Right forelimb (tissue), 1 donor: ENCODE measurements at places on chromosomes 5 and 9.
A peak's percentile ranks its signal among the peaks of the same experiment; 100 is the strongest.

DNA sequence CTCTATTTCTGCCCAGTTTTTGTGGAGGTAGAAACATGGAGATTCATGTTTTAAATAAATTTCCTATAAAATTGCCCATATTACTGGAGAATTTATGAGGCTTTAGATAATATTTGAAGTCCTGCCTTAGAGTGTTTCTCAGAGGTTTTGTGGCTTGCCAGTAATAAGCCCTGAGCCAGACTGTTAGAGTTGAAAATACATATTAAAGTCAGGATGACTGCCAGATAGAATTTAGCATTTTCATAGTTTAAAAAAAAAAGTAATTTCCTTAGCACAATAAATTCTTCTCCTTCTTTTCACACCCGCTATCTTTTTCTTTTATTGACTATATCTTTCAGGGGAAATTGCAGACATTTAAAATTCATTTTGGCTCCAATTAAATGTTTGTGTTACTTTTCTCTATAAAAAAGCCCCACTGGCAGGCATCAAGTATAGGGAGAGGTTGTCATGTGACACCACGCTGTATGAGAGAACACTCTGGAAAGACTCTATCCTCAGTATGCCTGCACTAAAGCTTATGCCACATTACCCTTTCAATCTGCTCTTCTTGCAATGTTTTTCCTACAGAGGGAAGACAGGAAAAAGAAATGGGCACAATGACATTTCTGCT is 135.2 kb downstream of the MPDZ start:
- DNase-seq, result no peak

- DNase-seq, result no peak
Measured at GRCh38 chr9:135802876-135803419, 101.0 kb downstream of the KCNT1 start.

DNA sequence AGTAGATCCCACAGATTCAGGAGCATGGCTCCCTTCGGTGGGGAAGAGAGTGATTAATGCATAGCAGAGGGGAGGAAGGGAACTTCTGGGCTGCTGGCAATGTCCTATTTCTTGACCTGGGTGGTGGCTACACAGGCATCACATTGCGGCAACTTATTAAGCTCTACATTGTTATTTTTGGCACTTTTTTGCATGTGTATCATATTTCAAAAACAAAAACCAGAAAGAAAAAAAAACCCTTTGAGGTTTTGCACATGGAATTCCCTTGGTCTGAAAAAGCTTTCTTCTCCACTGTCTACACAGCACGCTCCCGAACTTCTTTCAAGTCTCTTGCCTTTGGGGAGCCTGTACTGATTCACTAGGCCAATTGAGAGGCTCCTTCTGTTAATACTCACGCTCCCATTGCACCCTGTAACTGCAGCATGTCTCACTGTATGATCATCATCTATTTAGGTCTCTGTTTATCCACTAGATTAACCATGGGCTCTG is 25.1 kb downstream of the CEMIP2 start:
- DNase-seq, result no peak

- no peak for DNase-seq
Measured at GRCh38 chr5:156647034-156647451, 203.1 kb upstream of the PPP1R2B start.

DNA sequence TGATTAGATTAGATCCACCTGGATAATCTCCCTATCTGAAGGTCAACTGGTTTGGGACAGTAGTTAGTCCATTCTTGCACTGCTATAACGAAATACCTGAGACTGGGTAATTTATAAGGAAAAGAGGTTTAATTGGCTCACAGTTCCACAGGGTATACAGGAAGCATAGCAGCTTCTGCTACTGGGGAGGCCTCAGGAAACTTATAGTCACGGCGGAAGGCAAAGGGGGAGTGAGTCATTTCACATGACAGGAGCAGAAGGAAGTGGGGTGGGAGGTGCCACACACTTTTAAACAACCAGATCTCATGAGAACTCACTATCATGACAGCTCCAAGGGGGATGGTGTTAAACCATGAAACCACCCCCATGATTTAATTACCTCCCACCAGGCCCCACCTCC is 9.9 kb downstream of the C9orf40 start:
- no peak for DNase-seq

- no peak for DNase-seq
Measured at GRCh38 chr5:10262995-10263394, 12.9 kb downstream of the CCT5 start.

DNA sequence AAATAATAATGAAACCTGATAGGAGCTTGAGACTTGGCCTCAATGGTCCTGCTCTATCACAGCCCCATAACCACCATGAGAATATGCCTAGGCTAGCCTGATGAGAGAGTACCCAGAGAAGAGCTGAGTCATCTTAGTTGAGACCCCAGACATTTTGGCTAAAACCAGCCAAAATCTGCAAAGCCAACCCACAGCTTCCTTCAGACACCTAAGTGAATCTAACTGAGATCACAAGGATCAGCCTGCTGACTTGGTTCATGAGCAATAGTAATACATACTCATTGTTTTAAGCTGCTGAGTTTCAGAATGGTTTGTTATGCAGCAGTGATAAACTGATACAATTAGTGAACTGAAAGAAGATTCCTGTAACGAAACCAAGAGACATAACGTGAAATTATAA is 473.7 kb upstream of the PTGER4 start:
- no peak for DNase-seq

- no peak for DNase-seq
Measured at GRCh38 chr5:149264439-149265067, 7.1 kb upstream of the AFAP1L1 start.

DNA sequence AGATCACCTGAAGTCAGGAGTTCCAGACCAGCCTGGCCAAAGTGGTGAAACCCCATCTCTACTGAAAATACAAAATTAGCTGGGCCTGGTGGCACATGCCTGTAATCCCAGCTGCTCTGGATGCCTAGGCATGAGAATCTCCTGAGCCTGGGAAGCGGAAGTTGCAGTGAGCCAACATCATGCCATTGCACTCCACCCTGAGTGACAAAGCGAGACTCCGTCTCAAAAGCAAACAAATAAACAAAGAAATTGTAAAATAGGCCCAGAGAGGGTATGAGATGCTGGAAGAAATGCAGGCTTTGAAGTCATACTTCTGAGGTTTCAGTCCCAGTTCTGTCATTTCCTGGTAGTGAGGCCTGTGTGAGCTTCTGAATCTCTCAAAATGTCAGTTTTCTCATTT is 5.3 kb upstream of the ARHGEF37 start:
- no peak for DNase-seq

- DNase-seq, result no peak
Measured at GRCh38 chr9:110911659-110912418, 126.4 kb downstream of the LPAR1 start.

DNA sequence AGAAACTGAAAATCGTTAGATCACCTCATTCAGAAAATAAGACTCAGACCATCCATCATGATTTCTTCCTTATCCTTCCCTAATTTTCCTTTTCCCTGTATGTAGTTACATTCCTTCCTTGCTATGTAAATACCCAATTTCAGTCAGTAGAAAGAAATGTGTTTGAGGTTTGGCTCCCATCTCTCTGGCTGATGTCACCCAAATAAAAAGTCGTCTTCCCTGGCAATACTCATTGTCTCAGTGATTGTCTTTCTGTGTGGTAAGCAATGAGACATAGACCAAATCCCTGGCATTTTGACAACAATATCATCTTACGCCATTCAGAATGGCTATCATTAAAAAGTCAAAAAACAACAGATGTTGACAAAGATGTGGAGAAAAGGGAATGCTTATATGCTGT is 303.9 kb upstream of the EDIL3 start:
- no peak for DNase-seq

GRCh38 chr9:1429297-1429696 is 379.1 kb downstream of the DMRT2 start:
- DNase-seq, result peak; percentile 69

DNA sequence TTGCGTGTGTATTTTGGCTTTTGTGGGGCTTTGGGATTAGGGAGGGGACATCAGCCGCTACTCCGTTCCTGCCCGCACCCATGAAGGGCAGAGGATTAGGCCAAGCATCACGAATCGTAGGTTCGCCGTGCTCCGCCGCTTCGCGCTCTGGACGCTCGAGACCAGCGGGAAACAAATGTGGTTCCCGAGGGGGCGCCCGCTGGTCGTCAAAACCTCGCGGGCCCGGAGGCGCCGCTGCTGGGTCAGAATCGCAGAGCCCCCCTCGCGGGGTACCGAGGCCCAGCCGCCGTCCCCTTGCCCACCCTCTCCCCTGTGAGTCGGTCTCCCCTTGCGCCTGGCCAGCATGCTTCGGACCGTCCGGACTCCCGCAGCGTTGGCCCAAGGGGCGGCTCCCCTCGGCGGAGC is 2.3 kb upstream of the PAX5 start:
- DNase-seq, result no peak

GRCh38 chr9:71608825-71609447 is 159.4 kb downstream of the CEMIP2 start:
- no peak for DNase-seq

DNA sequence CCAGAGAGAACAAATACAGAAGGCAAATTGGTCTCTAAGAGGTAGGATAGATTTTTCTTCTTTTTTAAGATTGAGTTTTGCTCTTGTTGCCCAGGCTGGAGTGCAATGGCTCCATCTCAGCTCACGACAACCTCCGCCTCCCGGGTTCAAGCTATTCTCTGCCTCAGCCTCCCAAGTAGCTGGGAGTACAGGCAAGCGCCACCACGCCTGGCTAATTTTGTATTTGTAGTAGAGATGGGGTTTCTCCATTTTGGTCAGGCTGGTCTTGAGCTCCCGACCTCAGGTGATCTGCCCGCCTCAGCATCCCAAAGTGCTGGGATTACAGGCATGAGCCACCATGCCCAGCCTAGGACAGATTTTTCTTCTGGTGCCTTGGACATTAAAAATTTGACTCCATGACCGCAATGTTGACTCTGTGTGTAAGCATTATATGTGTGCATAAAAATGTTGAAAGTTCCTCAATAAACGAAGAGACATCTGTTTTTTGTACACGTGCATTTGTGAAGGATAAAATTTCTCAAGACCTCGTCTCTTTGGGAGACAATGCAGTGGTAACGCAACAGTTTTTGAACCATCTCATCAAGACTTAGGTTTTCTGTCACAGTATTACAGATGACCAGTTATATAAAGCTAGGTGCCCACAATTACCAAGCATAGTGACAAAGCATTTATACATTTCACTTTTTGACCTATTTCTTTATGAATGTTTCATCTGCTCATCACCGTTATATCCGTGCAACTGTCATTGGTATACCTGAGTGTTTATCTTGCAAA is 17.4 kb downstream of the VCP start:
- no peak for DNase-seq

DNA sequence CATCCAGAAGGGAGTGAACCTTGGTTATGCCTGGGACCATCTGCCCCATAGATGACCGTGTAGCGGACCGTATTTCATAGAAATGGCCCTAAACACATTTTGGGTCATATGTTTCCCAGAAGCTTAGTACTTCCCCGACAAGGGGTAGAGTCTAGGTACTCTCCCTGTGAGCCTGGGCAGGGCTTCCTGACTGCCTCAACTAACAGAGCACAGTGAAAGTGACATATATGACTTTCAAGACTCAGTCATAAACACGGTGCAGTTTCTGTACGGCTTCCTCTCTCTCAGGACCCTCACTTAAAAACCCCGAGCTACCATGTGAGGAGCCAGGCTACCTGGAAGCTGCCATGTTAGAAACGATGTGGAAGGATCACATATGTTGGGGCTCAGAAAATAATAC is 20.9 kb downstream of the C9orf57 start:
- DNase-seq, result no peak

GRCh38 chr9:128416014-128416413 is 4.6 kb upstream of the CERCAM start:
- DNase-seq, result no peak

- DNase-seq, result no peak
Measured at GRCh38 chr5:68332556-68332955, 117.0 kb downstream of the PIK3R1 start.

GRCh38 chr9:105238302-105238701 is 6.1 kb upstream of the SLC44A1 start:
- no peak for DNase-seq

GRCh38 chr5:170269579-170269978 is 28.0 kb downstream of the LCP2 start:
- DNase-seq, result no peak
